ENCODE measurements at places on chromosomes 13 and 19. TPM values are rescaled to one million over a fixed set of nuclear protein-coding genes. Genes with fewer than 3 reads are reported as not detected.

GRCh38 chr19:1232652-1233072 is 5.1 kb downstream of the CBARP start:
- DNase-seq, result peak; percentile 37

DNA sequence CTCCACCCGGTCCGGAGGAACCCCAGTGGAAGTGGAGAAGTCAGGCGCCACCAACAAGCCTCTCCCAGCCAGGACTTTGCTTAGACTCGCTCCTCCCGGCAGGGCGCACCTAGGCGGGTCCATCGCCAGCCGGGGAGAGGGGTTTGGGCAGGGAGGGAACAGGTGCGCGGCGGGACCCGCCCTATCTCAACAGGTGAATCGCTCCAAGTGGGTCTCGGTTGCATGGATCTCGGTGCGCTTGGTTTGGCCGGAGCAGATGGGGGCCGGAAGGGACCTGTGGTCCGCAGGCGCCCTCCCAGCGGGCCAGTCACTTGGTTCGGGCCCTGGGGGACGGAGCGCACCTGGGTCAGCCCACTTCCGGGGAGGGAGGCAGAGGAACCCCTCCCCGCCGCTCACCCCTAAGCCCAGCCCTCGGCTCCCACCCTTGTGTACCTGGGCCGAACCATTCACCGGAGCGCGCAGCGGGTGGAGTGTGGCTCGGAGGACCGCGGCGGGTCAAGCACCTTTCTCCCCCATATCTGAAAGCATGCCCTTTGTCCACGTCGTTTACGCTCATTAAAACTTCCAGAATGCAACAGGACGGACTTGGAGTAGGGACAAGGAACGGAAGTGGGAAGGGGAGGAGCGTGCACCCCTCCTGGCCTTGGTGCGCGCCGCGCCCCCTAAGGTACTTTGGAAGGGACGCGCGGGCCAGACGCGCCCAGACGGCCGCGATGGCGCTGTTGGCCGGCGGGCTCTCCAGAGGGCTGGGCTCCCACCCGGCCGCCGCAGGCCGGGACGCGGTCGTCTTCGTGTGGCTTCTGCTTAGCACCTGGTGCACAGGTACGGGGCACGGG is at the start of gene LSR:
Gene LSR, plus strand, starts transcription at position 693 of the 836 bp plus-strand sequence. Its CDS starts 21 bp downstream, at position 714.
- peak; percentile 74 for DNase-seq

- no peak for DNase-seq
Observed at GRCh38 chr13:93721483-93721882, 494.9 kb downstream of the GPC6 start.

GRCh38 chr13:113299951-113300350 is 2.9 kb downstream of the LAMP1 start:
- peak; percentile 62 for DNase-seq

- peak; percentile 61 for DNase-seq
Observed at GRCh38 chr13:50162001-50162400, 146.8 kb downstream of the KCNRG start.

DNA sequence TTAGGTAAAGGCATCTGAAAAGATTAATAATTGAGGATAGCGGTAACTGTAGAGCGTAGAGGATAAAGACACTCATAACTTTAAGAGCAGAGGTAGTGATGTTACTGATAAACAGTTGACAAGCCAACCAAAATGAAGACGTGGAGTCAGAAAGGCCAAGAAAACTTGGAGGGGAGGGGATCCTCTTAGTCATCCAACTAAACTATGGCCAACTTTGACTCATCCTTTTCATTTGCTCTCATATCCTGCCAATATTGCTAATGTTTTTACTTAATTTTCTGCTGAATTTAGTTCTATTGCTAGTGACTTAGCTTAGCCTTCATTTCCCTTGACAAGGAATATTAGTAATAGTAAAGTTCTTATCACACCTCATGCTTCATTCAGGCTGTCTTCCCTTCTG is 13.4 kb downstream of the ITGBL1 start:
- no peak for DNase-seq

DNA sequence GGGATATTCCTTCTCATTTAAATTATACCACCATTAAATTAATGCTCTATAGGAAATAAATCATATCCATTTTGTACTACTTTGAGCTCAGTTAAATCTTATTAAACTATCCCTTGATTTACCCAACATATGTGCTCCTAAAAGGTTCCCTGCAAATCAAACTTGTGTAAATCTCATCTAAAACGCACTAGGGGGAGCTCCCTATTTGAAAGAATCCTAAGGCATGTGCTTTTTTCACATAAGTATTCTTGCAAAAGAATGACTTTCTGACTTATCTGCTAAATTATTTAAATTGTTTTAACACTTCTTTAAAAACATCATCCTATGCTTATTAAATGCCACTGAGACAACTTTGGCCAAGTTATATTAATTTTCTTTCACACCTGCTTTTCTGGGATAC is 7.9 kb downstream of the INTS6 start:
- DNase-seq, result peak; percentile 57

PTOV1 gene
- total RNA-seq, result 28.3 TPM

DNA sequence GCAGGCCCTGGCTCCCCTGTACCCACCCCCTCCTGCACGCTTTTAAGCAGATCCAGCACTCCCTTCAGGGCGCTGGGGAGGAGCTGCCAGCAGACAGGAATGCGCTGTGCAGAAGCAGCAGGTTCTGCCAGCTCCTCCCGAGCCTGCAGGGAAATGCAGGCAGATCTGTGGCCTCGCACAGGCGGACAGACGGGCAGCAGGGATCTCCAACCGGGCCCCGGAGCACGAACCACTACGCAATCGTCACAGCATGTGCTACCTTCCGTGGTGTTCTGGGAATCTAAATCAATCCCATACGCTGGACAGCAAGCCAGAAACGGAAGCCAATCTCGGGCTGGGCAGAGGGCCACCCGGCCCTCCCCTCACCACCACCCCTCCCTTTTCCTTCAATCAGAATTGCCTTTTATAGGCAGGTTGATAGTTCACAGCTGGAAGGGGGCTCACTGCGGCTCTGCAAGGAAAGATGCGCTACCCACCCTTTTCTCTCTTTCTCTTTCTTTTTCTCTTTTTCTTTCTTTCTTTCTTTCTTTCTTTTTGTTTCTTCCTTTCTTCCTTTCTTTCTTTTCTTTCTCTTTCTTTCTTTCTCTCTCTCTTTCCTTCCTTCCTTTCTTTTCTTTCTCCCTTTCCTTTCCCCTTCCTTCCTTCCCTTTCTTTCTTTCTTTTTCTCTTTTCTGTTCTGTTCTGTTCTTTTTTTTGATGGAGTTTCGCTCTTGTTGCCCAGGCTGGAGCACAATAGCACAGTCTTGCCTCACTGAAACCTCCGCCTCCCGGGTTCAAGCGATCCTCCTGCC is 99.9 kb downstream of the GNG7 start:
- DNase-seq, result peak; percentile 71

DNA sequence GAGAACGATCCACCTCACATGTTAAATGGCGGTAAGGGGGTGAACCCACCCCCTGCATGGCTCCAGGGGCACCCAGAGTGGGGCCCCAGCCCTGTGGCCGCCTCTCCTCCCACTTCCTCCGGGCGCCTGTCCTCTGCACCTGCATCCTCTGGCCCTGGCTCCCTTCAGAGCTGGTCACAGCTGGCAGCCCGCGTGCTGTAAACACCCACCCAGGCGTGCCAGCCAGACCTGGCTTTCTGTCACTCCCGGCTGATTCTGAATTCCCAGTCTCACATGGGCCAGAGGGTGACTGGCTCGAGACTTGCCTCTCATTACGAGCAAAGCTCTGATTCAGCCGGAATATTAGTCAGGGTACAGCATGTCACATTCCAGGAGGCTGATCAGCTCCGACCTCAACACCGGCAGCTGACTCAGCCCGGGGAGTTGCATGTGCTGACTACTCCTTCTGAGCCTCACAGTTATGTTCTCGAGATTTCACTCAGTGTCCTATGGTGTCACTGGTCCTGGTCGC is 75.1 kb downstream of the GNG7 start:
- DNase-seq, result peak; percentile 99

DNA sequence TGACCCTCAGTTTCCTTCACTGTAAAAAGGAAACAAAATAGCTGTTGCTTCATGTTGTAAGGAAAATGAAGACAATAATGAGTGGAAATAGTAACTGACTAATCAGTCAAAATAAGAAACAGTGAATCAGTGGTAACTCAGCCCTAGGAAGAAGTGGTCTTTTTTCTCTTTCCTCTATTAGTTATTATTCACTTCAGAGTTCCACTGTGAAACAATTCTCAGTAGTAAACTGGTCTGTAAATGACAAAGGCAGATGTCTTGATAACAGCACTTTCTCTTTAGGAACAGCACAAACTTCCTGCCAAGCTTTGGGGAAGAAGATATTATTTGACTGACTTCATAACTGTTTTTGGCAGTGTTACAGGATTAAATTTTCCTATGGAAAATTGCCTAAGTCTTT is 600.5 kb upstream of the KLHL1 start:
- DNase-seq, result no peak

DNA sequence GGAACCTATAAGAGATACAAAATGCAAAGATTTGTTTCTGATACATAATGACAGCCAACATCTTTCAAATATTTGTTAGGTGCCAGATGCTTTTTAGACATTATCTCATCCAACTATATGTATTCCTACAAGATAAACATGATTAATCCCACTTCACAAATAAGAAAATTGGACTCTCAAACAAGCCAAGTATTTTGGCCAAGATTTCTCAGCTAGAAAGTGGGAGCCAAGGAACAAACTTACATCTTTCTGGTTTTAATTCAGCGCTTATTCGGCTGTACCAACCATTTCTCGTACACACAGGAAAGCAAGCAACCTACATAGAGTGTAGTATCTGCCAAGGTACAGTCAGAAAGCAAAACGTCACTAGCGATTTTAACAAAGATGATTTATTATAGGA is 85.7 kb upstream of the SERP2 start:
- DNase-seq, result no peak

DNA sequence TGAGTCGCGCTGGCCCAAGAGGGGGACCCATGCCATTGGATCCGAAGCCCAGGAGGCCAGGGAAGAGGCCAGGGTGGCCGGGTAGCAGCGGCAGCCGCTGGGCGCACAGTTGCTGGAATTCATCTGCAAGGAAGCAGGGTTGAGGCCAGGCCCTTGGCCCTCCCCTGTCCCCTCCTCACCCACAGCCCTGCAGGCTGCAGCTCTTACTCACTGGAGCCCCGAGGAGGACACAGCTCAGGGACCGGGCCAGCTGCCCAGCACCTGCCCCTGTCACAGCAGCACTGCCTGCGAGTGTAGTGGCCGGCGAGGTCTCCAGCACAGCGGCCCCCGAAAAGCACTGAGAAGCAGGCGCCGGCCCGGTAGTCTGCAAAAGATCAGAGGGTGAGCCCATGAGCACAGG is 11.2 kb downstream of the FBN3 start:
- DNase-seq, result no peak

KL gene
- total RNA-seq, result 11.9 TPM

GRCh38 chr19:41192574-41193429 is at the start of gene CYP2S1:
CYP2S1 (plus strand) TSS chr19:41193219; CDS start chr19:41193265, 46 bp downstream.
- DNase-seq, result no peak

DNA sequence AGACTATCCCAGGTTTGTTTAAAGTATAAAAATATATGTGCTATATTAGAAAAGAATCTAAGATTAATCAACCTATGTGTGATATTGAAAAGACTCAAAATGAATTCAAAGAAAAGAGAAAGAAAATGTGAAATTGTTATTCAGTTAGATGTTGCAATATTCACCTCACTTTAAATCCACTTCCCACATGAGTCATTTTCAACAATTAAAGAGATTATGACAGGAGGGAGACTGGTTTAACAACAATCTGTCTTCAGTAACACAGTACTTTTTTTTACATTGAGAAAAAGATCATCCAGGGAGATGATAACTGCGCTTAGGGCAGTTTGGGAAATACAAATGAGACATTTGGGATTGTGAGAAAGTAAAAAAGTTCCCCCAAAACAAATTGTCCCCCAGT is 1246.2 kb downstream of the SLITRK1 start:
- DNase-seq, result peak; percentile 26

GRCh38 chr13:42478531-42479156 is 95.3 kb upstream of the TNFSF11 start:
- DNase-seq, result peak; percentile 16

BCAM gene
- total RNA-seq, result 186 TPM

GRCh38 chr13:31965361-31966066 is 66.1 kb upstream of the FRY start:
- DNase-seq, result peak; percentile 95

All from renal cortical epithelial cell (primary cell).